ENCODE measurements at places on chromosomes 4 and X.

- DNase-seq = no peak
These were observed 19.0 kb downstream of the MRPL1 start for GRCh38 chr4:77881460-77882295.

- DNase-seq = no peak
These were observed 31.0 kb downstream of the SLC9B1 start for GRCh38 chr4:102988429-102989020.

DNA sequence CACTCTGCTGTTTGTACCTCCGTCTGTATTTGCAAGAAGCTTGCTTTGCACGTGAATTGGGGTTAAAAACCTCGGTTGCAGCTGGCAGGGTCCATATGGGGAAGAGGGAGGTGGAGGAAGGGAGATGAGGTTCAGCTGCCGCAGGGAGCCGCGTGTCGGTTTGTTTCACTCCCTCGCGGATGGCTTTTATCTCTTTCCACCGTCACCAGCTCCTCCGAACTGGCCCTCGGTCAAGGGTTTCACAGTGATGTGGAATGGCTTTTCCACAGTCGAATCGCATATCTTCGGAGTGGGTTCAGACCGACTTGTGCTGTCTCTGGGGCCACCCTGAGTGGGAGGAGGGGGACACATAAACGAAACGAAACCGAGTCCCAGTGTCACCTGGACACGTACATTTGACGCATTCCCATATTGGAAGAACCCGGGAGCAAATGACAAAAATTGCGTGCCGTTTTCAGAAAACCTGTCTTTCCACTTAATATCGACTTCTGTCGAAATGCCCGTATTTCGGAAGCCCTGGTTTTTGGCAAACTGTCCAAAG, 929 bp downstream of the ZBTB33 start:
- no peak for DNase-seq

DNA sequence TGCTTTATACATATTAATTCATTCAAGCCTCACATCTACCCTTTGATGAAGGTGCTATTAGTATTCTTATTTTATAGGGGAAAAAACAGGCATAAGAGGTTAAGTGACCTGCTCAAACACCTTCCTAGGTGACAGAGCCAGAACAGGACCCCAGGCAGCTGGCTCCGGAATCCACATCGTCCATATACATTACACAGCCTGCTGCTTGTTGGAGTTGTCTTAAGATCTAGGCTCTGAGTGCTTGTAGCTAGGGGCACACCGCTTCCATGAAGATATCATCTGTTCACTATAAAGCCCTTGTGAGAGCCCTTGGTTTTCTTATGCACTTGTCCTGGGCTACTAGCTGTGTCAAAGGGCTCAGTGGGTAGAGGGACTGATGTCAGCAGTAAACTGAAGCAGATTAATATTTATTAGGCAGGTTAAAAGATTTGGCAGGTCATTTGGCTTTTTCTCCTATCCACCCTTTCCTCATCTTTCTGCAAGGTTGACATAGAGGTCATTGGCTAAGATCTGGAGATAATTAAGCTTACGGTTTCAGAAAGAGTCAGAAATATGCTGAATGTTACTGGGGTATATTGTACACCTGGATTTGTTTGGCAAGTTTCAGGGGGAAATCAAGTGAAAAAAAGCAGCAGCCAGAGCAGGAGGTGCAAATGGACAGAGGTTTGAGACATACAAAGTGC, 195.4 kb downstream of the SOWAHB start:
- DNase-seq = no peak

GRCh38 chr4:170348945-170349344, 259.2 kb upstream of the AADAT start:
- DNase-seq = no peak

DNA sequence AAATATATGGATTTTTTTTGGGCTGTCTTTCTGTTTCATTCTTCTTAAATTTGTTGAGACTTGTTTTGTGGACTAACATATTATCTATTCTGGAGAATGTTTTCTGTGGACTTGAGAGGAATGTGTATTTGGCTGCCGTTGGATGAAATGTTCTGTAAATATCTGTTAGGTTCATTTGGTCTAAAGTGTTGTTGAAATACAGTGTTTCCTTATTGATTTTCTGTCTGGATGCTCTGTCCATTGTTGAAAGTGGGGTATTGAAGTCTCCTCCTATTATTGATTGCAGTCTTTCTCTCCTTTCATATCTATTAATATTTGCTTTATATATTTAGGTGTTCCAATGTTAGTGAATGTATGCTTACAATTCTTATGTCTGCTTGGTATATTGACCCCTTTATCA, 431.8 kb downstream of the RAPGEF2 start:
- DNase-seq = no peak

DNA sequence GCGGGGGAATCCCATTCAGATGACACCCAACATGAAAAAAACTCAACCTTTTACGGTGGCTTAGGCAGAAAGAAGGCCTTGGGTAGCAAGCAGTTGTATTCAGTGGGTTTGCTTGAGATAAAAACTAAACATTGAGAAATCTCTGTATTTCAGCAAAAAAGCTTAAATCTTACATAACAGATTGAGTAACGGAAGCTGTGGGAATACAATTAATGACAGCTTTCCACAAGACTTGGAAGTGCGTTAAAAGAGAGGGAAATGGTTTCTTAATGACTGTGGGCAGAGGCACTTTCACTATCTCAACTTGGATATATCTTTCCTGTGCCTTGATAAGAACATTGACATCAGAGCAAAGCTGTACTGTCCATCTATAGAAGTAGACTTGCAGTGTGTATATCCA, 418.5 kb upstream of the HS3ST1 start:
- DNase-seq = no peak

- no peak for DNase-seq
These were observed 64.9 kb upstream of the SCRG1 start for GRCh38 chr4:173463816-173464215.

GRCh38 chr4:3385711-3386420, 55.9 kb upstream of the HGFAC start:
- no peak for DNase-seq

Measured in NCI-H510A (cell line).